ENCODE measurements at places on chromosomes 4 and X. TPM values are rescaled to one million over a fixed set of nuclear protein-coding genes. Genes with fewer than 3 reads are reported as not detected.
A peak's percentile ranks its signal among the peaks of the same experiment; 100 is the strongest.

The FRG2 gene
- total RNA-seq, result not detected

GRCh38 chrX:138859421-138859820 is 147.9 kb upstream of the FGF13 start:
- DNase-seq, result no peak

The GRIA2 gene
- total RNA-seq, result not detected

DNA sequence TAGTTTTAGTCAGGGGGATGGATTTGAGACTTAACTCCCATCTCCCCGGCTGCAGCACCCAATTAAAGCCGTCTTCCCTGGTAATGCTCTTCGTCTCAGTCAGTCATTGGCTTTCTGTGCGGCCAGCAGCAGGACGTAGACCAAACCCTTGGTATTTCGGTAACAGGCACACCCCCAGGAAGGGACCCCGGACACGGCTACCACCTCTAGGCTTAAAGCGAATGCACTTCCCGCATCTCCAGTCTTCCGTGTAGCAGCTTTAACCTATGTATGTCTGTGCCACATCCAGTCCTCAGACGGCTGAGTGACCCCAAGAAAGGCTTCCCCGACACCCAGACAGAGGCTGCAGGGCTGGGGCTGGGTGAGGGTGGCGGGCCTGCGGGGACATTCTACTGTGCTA is 1.5 kb upstream of the CTAG2 start:
- no peak for DNase-seq

The CXCL11 gene
- total RNA-seq, result 0.72 TPM

The SYNPO2 gene
- 804 TPM for total RNA-seq

DNA sequence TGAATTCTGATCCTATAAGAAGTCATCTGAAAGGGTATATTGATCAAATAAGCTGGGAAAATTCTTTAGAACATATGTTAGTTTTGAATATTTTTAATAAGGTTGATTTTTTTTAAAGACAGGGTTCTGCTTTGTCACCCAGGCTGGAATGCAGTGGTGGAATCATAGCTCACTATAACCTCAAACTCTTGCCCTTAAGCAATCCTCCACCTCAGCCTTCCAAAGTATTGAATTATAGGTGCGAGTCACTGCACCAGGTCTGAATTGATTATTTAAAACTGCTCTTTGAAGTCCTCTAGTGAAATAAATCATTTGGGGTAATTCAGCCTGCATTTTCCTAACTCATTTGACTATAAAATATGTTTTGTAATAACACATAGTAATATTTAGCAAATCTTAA is 812.3 kb downstream of the PDHA2 start:
- no peak for DNase-seq

DNA sequence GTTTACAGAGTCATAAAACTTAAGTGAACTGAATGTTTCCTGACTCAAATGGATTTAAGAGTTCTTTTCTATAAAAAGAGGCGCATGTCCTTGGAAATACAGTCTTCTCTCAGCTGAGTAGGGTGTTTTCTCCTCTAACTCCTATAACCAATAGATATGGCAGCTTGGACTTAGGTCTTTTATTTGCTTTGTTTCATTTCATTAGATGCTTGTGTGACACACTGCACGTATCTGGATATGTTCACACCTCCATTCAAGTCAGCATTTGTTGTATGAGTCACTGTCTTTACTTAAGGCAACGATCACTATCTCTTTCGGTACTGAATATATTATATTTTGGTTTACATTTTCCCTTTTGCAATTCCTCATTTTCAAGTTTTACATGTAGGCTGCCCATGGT is 136.6 kb downstream of the ARSF start:
- DNase-seq, result no peak

DNA sequence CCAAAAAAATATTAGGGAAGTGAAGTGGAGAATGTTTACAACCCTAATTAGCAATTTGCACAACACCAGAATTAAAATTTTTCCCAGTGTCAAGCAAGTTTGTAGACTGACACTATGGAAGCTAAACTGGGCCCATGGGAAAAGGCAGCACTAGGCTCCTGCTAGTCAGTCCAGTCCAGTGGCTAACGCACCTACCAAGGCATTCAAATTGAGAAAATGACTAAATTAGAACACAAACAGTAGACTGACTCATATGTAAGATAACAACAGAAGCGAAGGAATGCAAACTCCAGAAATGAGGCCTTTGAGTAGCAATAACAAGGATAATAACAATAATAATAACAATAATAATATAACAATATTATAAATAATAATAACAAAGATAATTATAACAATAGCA is 90.7 kb downstream of the GRIA3 start:
- no peak for DNase-seq

The ARR3 gene
- total RNA-seq, result not detected

The MAGEH1 gene
- 7.1 TPM for total RNA-seq

GRCh38 chrX:10007621-10008020 is 40.5 kb downstream of the CLDN34 start:
- DNase-seq, result no peak

The DLG3 gene
- total RNA-seq, result 76.0 TPM

The TAF7L gene
- total RNA-seq, result 0.41 TPM

The GPRIN3 gene
- total RNA-seq, result 23.8 TPM

- no peak for DNase-seq
Measured at GRCh38 chrX:69759921-69760625, 144.2 kb downstream of the EDA start.

- peak; percentile 60 for DNase-seq
Measured at GRCh38 chr4:176277162-176277904, 8.3 kb upstream of the ASB5 start.

DNA sequence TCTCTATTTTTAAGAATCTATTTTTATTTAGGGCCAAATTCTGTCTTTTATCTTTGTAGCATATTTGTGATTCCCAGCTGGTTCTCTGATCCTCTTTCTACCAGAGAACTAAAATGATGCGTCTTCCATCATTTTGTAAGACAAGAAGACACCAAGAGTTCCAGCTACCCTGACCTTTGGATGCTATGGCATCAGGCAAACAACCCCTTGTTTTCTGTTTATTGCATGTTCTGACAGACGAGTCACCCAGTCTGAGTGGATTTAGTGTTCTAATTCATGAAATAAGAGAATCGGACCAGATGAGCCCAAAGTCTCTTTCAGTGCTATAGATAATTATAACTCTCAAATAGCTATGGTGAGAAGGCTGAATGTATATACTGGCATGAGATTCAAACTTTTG is 69.7 kb downstream of the ZFYVE28 start:
- no peak for DNase-seq

- DNase-seq, result no peak
Measured at GRCh38 chr4:47213106-47213505, 181.7 kb downstream of the GABRB1 start.

GRCh38 chrX:4936315-4936714 is 1222.9 kb upstream of the PRKX start:
- DNase-seq, result no peak

The SYN1 gene
- 4.1 TPM for total RNA-seq

DNA sequence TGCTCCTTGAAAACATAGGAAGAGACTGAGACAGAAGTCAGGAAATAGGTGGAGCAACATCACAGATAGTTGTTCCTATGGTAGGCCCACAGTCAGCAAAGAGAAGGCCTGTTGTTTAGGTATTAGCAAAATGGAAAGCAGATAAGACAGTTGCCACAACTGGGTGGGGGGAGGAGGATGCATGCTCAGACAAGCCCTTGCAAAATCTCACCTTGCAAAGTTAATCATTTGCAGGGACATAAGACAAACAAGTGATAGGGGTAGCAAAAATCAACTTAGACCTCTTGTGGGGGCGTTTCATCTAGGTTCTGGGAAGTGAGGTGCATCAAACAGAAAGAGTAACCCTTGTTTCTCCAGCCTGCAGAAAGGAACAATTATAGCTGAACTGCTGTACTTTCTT is 30.7 kb downstream of the SERPINA7 start:
- no peak for DNase-seq

Measured in mucosa of descending colon (tissue), 3 donors.